ENCODE measurements at places on chromosomes 2 and 18.

DNA sequence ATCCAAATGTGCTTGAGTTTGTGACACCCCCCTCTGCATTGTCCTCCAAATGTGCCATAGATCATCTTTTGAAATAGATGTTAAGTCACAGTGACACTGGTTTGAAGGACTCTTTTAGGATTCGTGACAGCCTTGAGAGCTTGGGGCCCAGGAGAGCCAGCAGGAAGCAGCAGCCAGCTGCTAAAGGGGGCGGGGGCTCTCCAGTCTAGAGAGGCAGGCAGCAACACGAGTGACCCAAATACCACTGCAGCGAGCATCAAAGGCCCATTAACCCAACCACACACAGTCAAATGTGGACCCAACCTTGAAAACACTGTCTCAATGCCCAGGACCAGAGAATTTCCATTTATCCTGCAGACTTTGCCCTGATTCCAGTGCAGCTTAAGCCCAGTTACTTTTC, 75.6 kb downstream of the ZBTB7C start:
- no peak for DNase-seq

DNA sequence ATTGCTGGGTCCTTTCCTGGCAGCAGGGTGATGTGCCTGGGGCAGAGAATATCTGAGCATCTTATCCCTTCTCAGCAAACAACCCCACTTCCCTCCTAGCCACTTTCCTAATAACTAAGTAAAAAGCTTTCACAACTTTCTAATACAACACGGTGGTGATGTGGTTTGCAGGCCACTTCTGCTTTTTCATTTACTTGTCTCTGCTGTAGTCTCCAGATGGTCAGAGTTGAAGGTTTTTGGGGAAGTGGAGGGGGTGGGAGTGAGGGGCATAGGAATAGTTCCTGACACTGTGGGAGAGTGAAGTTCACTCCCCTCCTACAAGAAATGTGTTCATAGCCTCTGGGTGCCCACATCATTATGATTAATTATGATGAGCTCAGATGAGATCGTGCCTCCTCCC, 11.6 kb downstream of the OXER1 start:
- DNase-seq: no peak

DNA sequence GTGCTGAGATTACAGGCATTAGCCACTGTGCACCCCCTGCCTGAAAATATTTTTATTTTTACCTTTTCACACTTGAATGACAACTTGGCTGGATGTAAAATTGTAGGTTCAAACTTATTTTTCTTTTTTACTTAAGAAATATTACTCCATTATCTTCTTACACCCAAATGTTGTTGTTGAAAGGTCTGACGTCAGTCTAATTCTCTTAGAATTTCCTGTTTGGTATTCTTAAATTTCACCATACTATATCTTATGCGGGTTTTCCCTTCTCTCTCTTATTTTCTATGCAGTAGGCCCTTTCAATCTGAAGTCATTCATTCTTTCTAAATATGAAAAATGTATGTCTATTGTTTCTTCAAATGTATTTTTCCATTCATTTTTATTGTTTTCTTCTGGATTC, 29.1 kb upstream of the RAB11FIP5 start:
- DNase-seq: no peak

DNA sequence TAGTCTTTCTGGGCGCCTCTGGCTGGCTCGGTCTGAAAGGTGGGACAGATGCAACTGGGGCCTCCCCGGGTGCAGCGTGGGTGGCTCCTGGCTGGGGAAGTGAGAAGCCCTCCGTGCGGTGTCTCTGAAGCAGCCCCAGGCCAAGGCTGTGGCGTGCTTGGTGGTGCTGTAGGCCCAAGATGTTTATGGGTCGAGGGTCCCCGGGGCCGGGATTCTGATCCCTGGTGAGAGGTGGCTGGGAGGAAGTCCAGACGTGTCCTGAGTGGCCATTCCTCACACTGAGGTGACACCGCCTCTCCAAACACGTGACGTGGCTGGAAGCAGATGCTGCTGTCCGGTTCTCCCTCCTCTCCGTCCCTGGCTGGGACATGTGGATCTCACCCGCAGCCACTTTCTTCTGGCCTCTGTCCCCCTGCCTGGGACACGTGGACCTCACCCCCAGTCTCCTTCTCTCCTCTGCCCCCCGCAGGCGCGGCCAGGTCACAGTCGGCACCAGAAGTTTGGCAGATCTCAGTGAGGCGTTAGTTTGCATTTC, 12.6 kb downstream of the RTP5 start:
- no peak for DNase-seq

DNA sequence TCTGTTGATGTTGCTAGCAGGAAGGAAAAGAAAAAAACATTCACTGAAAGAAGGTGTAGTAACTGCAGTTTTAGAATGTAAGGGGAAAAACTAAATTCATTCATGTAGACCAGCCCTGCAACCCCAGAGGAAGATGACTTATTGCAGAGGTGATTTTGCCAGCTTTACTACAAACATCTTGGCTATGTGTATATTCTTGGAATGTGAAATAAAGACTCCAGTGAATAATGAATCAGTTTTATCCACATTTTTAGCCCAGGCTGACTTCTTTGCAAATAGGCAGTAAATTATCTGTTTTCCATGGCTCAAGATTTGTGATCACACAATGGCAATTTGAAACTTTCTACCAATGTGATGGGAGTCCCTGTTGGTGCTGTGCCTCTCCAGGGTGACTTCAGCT, 206.1 kb upstream of the SETBP1 start:
- no peak for DNase-seq

- DNase-seq: no peak
Measured at GRCh38 chr2:81528852-81529480, 1224.4 kb upstream of the LRRTM1 start.

- no peak for DNase-seq
Measured at GRCh38 chr2:168458139-168458538, 2.1 kb downstream of the CERS6 start.

- no peak for DNase-seq
Measured at GRCh38 chr2:23567161-23567756, 182.3 kb downstream of the KLHL29 start.

GRCh38 chr2:75309596-75310463, 110.5 kb upstream of the TACR1 start:
- no peak for DNase-seq

- no peak for DNase-seq
Measured at GRCh38 chr2:220787251-220787650, 784.9 kb downstream of the EPHA4 start.

DNA sequence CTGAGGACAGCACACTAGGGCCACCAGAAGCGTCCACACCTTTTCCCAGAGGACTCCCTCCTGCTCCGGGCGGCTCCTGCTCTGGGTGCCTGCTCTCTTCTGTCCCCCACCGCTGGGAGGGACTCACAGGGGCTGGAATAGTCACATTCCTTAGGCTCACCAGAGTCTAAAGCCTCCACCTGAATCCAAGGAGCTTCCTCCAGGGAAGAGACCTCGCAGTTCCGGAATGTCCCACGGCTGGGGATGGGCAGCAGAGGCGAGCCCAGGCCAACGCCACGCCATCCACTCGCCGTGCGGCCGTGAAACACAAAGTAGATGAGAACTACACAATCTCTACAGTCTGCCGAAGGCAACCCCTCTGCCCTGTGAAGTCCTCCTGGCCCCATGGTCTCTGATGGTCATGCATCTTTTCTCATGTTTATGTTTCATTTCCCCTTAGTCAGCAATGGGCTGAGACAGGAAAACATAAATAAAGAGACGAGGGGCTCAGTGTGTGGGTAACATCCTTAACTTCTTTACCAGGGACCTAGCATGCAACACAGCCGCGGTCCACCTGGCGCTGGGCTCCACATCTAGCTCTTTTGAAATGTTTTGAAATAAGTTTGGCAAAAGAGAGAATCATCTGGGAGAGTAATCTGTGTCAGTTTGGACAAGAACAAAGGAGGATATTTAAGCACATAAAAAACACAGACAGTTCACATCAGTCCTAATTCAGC, 98.4 kb downstream of the PXDN start:
- DNase-seq: no peak

- DNase-seq: no peak
Measured at GRCh38 chr2:132909427-132909826, 239.4 kb upstream of the LYPD1 start.

DNA sequence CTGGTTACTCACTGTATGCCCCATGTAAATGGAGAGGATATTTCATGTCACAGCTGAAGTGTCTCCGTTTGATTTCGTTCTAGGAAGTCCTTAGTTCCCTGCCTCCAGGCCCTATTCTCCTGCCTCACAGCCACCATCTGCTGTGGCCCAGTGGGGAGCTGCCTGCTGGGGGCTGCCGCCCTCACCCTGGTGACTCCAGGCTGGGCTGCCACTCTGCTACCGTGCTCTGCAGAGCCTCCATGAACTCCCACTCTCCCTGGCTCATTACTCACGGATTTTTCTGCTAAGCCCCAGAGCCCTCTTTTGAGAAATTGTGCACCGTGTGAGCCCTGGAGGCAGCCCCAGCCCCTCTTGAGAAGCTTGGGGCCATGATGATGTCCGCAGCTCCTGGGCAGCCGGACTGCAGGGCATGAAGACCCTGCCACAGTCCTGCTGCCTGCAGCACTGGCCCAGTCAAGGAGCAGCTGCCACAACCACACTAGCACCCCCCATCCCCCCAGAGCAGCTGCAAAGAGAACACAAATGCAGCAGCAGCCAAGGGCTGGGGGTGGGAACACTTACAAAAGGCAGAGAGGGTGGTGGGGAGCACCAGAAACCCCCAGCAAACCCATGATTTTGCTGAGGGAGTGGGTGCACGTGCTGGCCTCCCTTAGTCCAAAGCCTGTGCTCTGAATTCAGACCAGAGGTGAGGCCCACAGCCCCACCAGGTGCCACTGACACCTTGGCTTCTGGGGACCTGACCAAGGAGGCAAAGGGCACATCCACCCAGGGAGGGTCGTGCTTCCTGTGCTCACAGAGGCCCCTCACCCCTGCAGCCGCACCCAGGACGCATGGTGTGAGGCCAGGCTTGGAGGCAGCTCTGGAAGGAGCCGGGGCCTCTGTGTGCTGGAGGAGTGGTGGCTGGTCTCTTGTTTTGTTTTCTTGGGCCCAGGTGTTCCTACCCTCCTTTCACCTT, 270.2 kb upstream of the RAB6C start:
- no peak for DNase-seq

DNA sequence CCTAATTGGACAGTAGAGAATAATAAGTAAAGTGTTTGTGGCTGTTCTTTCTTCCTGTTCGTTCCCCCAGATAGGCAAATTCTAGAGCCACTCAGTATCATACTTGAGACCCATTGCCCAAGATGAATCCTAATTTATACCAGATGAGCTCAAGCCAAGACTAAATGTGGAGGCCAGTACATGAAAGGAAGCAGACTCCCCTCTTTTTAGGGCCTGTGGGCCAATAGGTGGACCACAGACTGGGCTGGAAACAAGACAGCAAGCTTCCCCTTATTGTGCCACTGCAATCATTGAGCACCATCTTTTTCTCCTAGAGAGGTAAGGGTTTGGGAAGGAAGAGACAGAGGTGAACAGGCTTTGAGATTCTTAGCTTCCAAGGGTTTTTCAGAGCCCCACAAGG, 141.9 kb downstream of the MGAT5 start:
- DNase-seq: no peak

DNA sequence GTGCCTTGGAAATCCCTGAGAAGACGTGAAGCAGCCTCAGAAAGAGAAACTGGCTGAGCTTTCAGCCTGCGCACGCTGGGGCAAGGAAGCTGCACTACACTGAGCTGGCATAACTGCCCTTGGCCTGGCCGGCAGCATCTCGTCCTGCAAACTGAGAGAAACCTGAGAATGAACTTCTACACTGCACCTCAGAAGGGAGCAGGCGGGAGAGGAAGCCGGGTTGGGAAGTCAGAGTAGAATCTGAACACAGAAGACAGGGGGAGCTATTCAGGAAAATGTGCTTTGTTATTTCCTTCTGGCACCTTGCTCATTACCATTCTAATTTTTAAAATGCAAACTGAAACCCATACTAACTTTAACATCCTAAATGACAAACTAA, 70.9 kb downstream of the ZEB2 start:
- no peak for DNase-seq

DNA sequence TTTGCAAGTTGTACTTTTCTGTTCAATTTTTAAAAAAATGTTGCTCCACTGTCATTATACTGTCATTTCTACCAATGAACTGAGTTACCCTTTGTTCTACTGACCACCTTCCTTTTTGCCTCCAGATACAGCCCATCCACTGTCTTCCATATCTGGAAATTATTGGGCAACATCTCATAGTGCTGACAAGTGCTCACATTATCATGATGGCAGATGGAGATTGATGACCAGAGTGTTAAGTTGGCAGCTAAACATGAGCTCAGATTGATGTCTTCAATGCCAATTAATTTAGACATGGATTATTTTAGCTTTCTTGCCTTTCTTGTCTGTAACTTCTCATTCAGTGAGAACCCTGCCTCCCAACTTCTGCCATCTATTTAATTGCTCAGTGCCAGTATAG, 76.6 kb downstream of the KIAA1328 start:
- DNase-seq: no peak

- no peak for DNase-seq
Measured at GRCh38 chr2:62055724-62056336, 140.1 kb upstream of the B3GNT2 start.

- no peak for DNase-seq
Measured at GRCh38 chr18:2554696-2555095, 16.6 kb downstream of the METTL4 start.

- no peak for DNase-seq
Measured at GRCh38 chr2:32742376-32742775, 114.5 kb downstream of the TTC27 start.

- DNase-seq: no peak
Measured at GRCh38 chr18:51559198-51559901, 361.9 kb upstream of the MEX3C start.

DNA sequence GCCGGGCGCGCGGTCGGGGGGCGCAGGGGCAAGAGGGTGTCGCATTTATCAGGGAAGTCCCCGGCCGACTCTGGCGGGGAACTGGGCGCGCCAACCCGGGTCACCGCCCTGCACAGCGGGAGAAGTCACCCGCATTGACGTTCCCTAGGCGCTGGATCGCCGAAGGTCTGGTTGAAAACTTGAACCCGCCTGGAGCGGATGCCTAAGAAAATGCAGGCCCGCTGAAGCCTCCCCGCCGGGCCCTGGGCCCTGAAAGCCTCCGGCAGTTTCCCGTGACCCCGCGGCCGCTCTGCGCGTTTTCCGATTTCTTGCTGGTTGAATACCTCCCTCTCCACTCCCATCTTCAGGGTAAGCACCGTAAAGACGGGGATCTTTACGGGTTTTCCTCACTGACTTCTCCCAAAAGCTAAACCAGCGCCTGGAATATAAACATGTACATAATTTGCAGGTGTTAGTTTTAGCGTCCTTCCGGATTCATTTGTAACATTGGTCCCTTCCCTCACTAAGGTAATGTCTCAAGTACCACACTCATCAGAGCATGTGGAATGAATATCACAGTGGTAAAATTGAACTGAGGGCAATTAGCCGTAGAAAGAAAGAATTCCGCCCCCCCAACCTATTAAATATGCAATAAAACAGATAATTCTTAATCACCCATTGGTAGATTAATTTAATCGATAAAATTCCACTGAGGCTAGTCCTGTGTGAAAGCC, 675 bp upstream of the SPIRE1 start:
- no peak for DNase-seq

Measured in kidney epithelial cell (primary cell).